Transverse colon (tissue), 4 donors: ENCODE measurements at places on chromosomes 16 and 17.

GRCh38 chr17:31136319-31136718, 41.5 kb downstream of the NF1 start:
- DNase-seq = no peak

DNA sequence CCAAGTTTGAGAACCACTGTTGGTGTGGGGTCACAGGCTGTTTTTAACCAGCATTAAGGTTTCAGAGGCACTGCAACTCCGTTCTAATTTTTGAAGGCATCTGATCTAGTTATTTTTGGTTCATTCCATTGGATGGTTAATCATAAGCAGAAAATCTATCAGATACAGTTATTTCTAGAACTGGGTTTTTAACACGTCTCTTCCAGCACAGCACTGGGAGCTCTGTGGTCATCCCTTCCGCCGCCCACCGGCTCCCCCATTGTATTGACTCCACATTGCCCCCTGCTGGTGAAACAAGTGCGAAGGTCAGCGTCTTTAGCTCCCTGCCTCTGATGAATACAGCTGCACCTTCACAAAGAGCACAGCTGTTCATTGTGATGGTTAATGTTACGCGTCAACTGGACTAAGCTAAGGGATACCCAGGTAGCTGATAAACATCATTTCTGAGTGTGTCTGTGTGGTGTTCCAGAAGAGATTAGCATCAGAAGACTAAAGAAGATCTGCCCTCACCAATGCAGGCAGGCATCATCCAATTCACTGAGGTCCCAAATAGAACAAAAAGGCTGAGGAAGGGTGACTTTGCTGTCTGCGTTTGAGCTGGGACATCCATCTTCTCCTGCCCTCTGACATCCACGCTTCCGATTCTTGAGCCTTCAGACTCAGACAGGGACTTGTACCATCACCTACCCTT, 8.5 kb downstream of the CCL18 start:
- peak; percentile 61 for DNase-seq

GRCh38 chr17:72392056-72393010, 271.5 kb downstream of the SOX9 start:
- DNase-seq = no peak

GRCh38 chr16:75555213-75555706, 792 bp downstream of the TMEM231 start:
- DNase-seq = peak; percentile 82

DNA sequence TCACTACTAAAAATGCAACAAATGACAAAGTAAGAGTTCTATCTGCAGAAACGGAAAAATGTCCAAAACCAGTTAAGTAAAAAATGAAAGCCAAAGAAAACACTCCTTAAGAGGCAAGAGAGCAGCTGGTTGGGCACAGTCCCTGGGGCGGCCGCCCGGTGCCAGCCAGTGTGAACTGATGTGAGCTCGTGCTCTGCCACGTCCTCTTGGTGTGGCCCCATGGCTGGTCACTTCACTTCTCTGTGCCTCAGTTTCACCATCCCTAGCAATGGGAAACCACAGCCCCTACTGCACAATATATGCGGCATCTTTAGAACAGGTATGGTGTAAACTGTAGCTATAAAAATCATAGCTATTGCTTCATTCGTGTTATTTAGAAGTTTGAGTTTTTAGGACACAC, 21.2 kb downstream of the USP36 start:
- DNase-seq = no peak

- no peak for DNase-seq
These were observed 28.1 kb upstream of the NFAT5 start for GRCh38 chr16:69537706-69538080.

DNA sequence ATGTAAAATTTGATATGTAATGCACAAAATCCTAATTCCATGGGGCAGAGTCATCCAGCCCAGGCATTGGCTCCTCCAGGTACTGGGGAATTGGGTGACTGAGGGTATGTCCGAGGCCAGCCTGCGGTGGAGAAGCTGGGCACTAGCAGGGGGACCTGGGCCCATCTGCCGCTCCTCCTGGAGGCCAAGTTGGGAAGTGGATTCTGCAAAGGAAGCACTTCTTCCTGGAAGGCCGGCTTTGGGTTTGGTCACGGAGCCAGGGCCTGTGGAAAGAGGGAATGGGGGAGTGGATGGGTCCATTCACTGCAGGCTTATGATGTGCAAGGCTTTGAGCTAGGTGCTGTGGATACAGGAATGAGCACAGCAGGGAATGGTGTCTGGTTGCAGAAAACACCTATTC, 85.8 kb downstream of the GNAO1 start:
- no peak for DNase-seq

- DNase-seq = no peak
These were observed 44.3 kb upstream of the CDH5 start for GRCh38 chr16:66322174-66322573.

- no peak for DNase-seq
These were observed 132.5 kb downstream of the CNTNAP4 start for GRCh38 chr16:76409706-76410105.

- DNase-seq = peak; percentile 91
These were observed 65.7 kb downstream of the MARF1 start for GRCh38 chr16:15576960-15577958.

DNA sequence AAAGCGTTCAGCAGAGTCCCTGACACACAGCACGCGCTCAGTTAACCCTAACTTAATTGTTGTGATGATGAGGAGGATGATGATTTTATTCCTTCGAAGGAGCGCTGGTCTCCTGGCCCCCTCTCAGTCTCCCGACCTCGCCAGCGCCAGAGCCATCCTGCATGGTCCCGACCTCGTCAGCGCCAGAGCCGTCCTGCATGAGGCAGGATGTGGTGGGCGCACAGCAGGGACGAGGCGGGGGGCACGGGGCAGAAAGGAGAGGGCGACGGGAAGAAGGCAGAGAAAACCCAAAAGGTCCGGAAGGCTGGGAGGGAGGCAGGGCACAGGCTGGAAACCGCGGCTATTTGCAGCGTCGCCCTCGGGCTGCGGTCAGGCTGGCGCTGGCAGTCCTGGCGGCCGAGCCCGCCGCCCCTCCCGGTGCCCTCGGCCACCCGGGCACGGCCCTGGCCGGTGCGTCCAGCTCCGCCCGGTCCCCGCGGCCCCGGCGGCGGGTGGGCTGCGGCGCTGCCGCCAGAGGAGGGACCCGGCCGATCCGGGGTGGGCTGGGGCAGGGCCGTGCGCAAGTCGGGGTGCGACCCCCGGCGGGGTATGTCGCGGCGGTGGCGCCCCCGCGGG, 3.0 kb upstream of the TAC4 start:
- DNase-seq = no peak
